NCI-H345 (cell line): ENCODE measurements at places on chromosomes 7 and 10.

DNA sequence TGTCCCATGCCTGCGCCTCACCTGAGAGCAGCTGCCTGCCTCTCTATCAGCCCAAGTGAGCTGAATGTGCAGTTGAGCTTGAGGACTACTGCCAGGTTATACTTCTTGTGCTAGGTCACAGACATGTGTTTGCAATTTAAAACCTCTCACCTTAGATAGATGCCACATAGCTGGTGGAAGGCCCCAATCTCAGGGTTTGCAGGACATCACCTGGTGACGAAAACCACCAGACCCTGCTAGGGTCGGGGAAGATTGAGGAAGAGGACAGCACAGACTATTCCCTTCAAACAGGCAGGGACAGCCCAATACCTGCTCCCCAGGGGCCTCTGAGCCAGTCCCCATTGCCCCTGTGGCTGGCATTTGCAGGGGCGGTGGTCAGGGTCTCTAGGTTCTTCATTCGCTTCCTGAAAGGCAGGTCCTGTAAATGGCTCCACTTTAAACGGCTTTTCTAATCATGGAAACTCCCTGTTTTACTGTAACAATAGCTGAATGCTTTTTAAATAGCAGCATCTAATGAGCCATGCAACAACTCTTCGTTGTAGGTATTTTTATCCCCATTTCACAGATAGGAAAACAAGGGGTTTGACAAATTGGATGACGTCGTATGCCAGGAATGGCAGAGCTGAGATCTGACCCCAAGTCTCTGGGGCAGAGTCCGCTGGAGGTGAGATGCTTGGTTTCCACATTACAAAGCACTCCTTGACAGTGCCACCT is 80.1 kb downstream of the EMX2 start:
- no peak for DNase-seq

DNA sequence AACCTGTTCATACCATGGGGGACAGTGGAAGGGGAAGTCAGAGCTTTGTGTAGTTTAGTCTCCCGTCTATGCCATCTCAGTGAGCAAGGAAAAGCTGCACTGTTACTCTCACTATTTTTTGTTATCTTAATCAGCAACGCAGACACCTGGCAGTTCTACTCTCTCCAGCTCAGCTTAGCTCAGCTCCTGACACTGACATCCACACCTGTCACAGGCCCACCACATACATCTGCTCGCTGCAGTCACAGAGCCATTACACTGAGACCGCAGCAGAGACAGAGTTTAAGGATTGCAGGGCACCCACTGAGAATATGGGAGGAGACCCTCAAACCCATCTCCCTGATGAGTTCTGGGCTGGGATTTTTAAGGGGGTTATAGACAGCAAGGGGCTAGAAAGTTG is 257.3 kb upstream of the AKR1E2 start:
- DNase-seq: no peak

- DNase-seq: no peak
Observed at GRCh38 chr10:14060320-14061070, 270.2 kb downstream of the FRMD4A start.

- DNase-seq: no peak
Observed at GRCh38 chr7:103031781-103032180, 42.8 kb downstream of the FBXL13 start.

DNA sequence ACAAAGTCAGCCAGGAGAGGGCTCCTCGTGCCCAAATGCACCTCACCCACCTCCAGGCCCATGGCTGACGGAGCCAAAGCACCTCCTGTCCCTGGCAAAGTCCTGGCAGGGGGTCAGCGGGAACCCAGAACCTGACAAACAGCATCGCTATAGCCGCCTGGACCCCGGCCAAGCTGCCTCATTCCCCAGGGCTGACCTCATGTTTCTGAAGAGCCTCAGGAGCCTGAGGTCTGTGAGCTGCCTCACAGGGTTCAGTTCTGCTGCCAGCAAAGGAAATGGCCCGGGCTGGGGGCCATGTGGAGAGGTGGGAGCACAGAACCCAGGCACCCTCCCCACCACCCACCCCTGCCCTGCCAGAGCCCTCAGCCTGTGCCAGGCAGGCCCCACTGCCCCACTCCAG is 4.2 kb upstream of the NANOS1 start:
- peak; percentile 44 for DNase-seq

- DNase-seq: no peak
Observed at GRCh38 chr10:48199580-48200377, 74.7 kb downstream of the FRMPD2 start.

- no peak for DNase-seq
Observed at GRCh38 chr7:86949052-86949778, 110.2 kb downstream of the ELAPOR2 start.

- no peak for DNase-seq
Observed at GRCh38 chr7:148670374-148670773, 28.3 kb upstream of the CUL1 start.

- DNase-seq: no peak
Observed at GRCh38 chr10:44287408-44287807, 97.5 kb downstream of the CXCL12 start.

DNA sequence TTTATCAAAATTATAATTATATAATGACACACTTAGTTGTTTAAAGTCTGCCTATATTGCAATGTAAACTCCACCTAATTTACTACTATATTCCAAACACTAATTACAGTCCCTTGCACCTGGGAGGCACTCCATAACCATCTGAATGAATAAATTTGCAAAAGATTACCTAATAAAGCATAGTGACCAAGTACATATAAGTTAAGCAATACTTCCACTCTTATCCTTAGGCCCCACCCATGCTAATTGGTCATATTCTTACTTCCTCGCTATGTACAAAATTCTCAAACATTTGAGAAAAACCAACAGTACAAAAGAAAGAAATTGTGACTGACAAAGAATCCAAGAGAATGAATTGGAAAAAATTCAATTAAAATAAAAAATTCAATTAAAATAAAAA is 65.3 kb downstream of the ZFAND4 start:
- DNase-seq: no peak

GRCh38 chr7:37129035-37129425 is 319.6 kb downstream of the ELMO1 start:
- DNase-seq: no peak
